ENCODE measurements at places on chromosomes 6 and 20.
A peak's percentile ranks its signal among the peaks of the same experiment; 100 is the strongest.

- H3K4me3 ChIP-seq: no peak overlapping the region
- no peaks in the 10 kb centered on the region for H3K27me3 ChIP-seq
- H3K4me1 ChIP-seq: peaks cover 39% of the 10 kb centered on the region
Observed at GRCh38 chr6:127932708-127933107, 31.9 kb upstream of the THEMIS start.

DNA sequence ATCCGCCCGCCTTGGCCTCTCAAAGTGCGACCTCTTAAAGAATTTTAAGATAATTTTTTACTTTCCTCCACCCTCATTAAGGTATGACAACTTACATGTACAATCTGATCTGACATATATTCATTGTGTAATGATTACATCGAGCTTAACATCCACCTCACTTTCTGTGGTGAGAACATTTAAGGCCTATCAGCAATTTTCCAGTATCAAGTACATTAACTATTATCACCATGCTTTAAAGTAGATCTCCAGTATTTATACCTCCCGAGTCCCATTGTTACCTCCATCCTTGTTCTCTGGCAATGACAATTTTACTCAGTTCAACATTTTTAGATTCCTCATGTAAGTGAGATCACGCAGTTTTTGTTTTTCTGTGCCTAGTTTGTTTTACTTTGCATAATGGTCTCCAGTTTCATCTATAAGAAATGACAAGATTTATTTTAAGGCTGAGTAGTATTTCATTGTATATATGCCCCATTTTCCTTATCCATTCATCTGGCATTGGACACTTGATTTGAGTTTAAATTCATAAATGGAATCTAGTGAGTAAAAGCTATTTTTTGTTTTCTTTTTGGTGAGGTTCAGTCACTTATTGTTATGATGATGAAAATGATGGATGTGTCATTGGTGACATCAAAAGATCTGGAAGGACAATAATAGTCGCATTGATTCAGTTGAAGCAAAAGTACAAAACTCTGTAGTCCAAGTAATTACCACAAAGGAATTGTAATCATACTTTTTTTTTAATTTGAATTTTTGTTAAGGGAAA is 87.0 kb downstream of the OR2B2 start:
- H3K27ac ChIP-seq: peak overlapping the region; percentile 99
- peaks cover 15% of the 10 kb centered on the region for H3K36me3 ChIP-seq
- H3K4me3 ChIP-seq: peak overlapping the region; percentile 82

DNA sequence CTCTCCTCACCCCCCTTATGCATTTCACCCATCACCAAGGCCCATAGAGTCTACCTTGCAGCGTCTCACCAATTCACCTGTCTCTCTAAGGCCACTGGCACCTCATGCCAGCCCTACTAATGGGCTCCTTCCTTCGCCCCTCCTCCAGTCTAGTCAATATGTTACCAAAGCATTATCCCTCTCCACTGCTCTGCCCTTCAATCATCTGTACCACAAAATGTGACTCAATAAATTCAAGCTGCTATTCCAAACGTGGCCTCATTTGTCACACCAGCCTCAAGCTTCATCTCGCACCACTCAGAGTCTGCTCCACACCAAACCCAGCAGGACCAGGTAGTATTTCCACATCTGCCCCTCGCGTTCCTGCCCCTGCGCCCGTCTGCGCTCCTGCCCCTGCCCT is 21.8 kb upstream of the RPS6KA2 start:
- no peak overlapping the region for H3K27ac ChIP-seq
- H3K36me3 ChIP-seq: no peaks in the 10 kb centered on the region
- DNase-seq: no peak
- H3K4me3 ChIP-seq: no peak overlapping the region

DNA sequence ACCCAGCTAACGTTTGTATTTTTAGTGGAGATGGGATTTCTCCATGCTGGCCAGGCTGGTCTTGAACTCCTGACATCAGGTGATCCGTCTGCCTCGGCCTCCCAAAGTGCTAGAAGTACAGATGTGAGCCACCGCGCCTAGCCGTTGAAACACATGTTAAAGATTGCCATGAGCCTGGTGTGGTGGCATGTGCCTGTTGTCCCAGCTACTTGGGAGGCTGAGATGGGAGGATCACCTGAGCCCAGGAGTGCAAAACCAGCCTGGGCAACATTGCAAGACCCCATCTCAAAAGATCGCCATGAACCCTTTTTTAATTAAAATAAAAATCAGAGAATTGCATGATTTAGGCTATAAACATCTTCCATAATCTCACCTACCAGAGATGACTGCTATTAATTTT is 2.7 kb downstream of the EFCAB8 start:
- DNase-seq: no peak
- H3K4me1 ChIP-seq: peaks cover 9% of the 10 kb centered on the region
- H3K4me3 ChIP-seq: no peak overlapping the region
- peaks cover 11% of the 10 kb centered on the region for H3K36me3 ChIP-seq
- H3K27ac ChIP-seq: no peak overlapping the region

GRCh38 chr20:62774762-62775161 is 21.5 kb upstream of the MRGBP start:
- no peak overlapping the region for H3K27ac ChIP-seq
- DNase-seq: no peak
- no peaks in the 10 kb centered on the region for H3K36me3 ChIP-seq
- H3K27me3 ChIP-seq: peaks cover 4% of the 10 kb centered on the region
- no peak overlapping the region for H3K4me3 ChIP-seq

Data from activated CD4-positive, alpha-beta memory T cell treated with anti-CD3 and anti-CD28 coated beads, Interleukin-2, amount 10 ng/mL, durations not matched to agents 7 days and 5 days (primary cell).